ENCODE measurements at places on chromosomes 4 and X. TPM values are rescaled to one million over a fixed set of nuclear protein-coding genes. Genes with fewer than 3 reads are reported as not detected.

EMCN gene
- polyA plus RNA-seq = not detected

FATE1 gene
- not detected for polyA plus RNA-seq

OTC gene
- not detected for polyA plus RNA-seq

MAGEA12 gene
- 0.18 TPM for polyA plus RNA-seq

OPRPN gene
- not detected for polyA plus RNA-seq

NHSL2 gene
- 6.5 TPM for polyA plus RNA-seq

CHRDL1 gene
- polyA plus RNA-seq = 0.06 TPM

ADAD1 gene
- polyA plus RNA-seq = not detected

MSMO1 gene
- polyA plus RNA-seq = 70.9 TPM

ENOPH1 gene
- 36.9 TPM for polyA plus RNA-seq

ZFP92 gene
- not detected for polyA plus RNA-seq

ARX gene
- polyA plus RNA-seq = not detected

PITX2 gene
- polyA plus RNA-seq = 5.8 TPM

F11 gene
- not detected for polyA plus RNA-seq

ITGB1BP2 gene
- polyA plus RNA-seq = not detected

L1CAM gene
- 0.38 TPM for polyA plus RNA-seq

CSN1S1 gene
- not detected for polyA plus RNA-seq

IDUA gene
- 28.8 TPM for polyA plus RNA-seq

CLNK gene
- not detected for polyA plus RNA-seq

CT45A5 gene
- polyA plus RNA-seq = not detected

DGKK gene
- not detected for polyA plus RNA-seq

CT47B1 gene
- not detected for polyA plus RNA-seq

FAM9A gene
- not detected for polyA plus RNA-seq

GABRQ gene
- not detected for polyA plus RNA-seq

CFAP47 gene
- not detected for polyA plus RNA-seq

HMX1 gene
- not detected for polyA plus RNA-seq

PDGFC gene
- 26.5 TPM for polyA plus RNA-seq

F8A2 gene
- polyA plus RNA-seq = not detected

MFAP3L gene
- 6.4 TPM for polyA plus RNA-seq

ATP7A gene
- 4.1 TPM for polyA plus RNA-seq

NAP1L5 gene
- 5.2 TPM for polyA plus RNA-seq

HELT gene
- polyA plus RNA-seq = not detected

CPLX1 gene
- polyA plus RNA-seq = not detected

CYLC1 gene
- polyA plus RNA-seq = not detected

FRMD7 gene
- polyA plus RNA-seq = not detected

NEK1 gene
- 14.3 TPM for polyA plus RNA-seq

COL4A6 gene
- 0.06 TPM for polyA plus RNA-seq

PAGE5 gene
- not detected for polyA plus RNA-seq

EREG gene
- polyA plus RNA-seq = 1.6 TPM

FAM53A gene
- 1.4 TPM for polyA plus RNA-seq

SPANXN4 gene
- polyA plus RNA-seq = not detected

ASMT gene
- polyA plus RNA-seq = not detected

BANK1 gene
- polyA plus RNA-seq = not detected

AFF2 gene
- 0.31 TPM for polyA plus RNA-seq

PCDH7 gene
- 0.15 TPM for polyA plus RNA-seq

ERVMER34-1 gene
- polyA plus RNA-seq = not detected

EPHA5 gene
- polyA plus RNA-seq = not detected

SATL1 gene
- not detected for polyA plus RNA-seq

PAGE2 gene
- polyA plus RNA-seq = not detected

UGT2A1 gene
- not detected for polyA plus RNA-seq

HSFX1 gene
- polyA plus RNA-seq = 0.09 TPM

Data from GM23248 (cell line).